NT2/D1 (cell line): ENCODE measurements at places on chromosomes 1 and 21.

GRCh38 chr1:62415687-62416086 is 21.2 kb upstream of the USP1 start:
- DNase-seq = no peak

DNA sequence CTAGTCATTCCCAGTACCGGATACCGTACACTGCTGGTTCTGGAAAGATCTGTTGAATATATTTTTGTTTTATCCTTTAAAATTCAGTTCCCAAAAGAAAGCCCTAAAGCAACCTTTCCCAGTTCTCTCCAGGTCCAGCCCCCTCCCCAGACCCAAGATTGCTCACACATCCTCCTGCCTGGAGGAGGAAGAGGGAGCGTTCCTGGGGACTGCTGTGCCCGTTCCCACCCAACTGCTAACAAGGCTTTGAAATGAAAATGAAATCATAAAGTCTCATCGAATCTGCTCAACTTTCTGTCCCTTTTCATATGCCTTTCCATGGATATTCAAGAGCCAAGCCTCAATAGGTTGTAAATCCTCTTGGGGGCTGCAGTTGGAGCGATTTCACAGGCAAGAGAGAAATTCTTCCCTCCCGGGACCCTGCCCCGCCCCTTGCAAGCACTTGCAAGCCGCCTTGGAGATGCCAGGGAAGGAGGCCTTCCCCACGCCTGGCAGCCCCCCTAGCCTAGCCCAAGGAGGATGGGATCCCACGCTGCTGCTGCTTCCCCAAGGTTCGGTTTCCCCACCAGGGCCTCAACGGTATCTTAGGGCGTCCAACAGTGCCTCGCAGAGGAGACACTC is 113.2 kb upstream of the CACHD1 start:
- peak; percentile 48 for DNase-seq

DNA sequence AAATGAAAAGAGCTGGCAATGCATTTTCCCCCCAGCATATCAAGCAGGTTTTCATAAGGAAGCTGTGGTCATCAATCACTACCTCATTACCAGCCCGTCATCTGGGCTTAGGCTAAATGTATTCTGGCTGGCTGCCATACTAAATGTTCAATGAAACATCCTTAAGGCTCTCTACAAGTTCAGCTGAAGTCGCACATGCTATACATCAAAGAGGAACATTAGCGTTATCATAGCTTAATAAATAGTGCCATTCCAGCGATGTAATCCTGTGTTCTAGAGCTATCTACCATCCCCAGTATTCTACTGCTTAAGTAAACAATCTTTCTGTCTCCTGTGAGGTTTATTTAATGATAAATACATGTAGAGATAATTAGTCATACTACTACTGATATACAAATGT is 288.8 kb downstream of the DPYD start:
- no peak for DNase-seq

DNA sequence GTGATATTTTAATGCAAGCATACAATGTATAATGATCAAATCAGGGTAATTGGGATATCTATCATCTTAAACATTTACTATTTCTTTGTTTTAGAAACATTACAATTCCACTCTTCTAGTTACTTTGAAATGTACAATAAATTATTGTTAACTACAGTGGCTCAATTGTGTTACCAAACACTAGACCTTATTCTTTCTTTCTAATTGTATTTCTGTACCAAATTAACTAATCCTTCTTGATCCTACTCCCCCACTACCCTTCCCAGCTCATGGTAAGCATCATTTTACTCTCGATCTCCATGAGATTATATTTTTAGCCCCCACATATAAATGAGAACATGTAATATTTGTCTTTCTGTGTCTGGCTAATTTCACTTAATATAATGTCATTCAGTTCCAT is 95.0 kb upstream of the MROH9 start:
- DNase-seq = no peak

- DNase-seq = no peak
Measured at GRCh38 chr21:30733026-30733425, 14.0 kb downstream of the KRTAP21-2 start.

DNA sequence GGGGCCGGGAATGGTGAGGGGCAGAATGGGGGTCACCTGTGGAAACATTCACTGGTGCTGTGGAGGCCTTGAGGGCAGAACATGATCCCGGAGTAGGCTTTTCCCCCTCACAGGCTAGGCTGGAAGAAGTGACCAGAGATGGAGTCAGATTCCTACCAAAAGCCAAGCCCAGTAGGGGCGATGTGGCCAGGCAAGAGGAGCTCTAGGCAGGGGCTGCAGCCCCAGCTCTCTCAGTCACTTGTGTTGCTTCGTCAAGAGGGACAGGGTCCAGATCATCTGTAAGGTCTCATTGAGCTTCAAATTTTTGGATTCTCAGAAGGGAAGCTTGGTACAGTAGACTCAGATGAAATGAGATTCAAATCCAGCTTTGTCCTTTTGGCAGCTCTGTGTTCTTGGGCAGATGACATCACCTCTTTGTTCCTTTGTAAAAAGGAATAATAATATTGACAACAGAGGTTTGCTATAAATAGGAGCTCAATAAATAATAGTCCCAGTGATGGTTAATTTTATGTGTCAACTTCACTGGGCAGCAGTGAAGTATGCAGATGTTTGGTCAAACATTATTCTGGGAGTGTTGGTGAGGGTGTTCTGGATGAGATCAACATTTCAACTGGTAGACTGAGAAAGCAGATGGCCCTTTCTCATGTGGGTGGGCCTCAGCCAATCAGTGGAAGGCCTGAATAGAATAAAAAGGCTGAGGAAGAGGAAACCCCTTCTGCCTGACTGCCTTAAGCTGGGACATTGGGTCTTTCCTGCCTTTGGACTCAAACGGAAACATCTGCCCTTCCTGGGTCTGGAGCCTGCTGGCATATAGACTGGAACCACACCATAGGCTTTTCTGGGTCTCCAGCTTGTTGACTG is 324.7 kb upstream of the USP24 start:
- no peak for DNase-seq

GRCh38 chr1:37825506-37825905 is 17.5 kb upstream of the YRDC start:
- DNase-seq = no peak

- DNase-seq = no peak
Measured at GRCh38 chr1:4485878-4486277, 168.5 kb upstream of the AJAP1 start.

DNA sequence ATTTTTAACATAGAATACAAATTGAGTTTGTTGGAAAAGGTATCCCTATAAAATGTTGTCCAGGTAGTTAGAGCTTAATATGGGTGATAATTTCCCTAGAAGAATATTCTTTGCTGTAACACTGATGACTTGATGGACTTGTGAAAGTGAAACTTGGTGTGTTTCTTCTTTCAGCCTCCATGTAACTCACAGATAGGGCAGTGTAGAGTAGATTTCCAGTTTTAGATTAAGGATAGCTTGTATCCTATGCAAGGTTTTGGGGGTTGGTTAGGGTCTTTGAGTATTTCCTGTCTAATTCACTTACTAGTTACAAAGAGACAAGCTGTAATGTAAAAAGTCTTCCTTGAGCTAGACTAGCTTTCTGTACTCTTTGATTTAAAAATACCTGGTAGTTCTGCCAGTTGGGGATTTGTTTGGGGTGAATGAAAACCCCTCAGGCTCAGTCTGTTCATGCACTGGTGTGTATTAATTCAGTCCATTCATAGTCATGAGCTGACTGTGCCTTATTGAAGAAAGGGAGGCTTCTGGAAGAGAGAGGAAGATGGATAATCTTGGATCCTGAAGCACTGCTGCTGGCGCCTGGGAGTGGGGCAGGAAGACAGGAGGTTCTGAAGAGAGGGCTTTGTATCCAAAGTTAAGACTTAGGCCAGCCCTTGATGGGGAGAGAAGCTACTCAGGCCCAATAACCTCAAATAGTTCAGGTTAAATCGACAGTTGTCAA is 83.6 kb downstream of the CAMTA1 start:
- DNase-seq = no peak
